ENCODE measurements at places on chromosomes 2 and 18.

DNA sequence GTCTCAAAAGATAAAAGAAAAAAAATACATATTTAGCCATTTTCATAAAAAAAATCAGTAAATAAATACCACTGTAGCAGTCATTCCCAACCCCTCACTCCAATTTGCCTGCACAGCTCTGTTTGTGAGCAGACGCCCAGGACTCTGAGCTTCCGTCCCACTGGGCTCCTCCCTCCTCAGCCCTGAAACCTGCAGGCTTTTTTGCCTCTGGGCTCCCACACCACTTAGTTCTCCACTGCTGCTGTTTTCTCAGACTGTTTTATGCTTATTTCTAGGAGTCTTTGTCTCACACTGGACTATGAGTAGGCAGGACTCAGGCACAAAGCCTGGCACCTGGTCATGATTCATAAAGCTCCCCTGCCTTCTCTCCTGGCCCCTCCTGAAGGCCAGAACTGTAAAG lies 6.1 kb upstream of the CXCR1 start:
- no peak for DNase-seq

GRCh38 chr2:161077367-161078210 lies 82.6 kb upstream of the TANK start:
- DNase-seq = no peak

DNA sequence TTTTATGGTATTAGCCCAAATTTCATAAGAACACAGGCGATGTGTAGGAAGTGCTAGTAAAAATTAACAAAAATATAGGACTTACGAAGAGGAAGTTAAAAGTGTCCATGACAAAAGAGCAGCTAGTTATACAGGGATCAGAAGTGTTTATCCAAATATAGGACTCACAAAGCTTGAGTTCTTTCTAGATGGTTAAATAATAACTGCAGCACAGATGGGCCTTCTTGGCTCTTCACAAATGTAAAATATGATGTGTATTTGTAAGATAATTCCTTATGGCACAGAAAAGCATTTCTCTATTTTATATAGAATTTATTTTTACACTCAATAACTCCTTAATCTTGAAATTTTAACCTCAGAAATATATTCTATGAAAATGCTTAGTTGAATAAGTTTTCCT lies 100.9 kb upstream of the SPHKAP start:
- no peak for DNase-seq

- DNase-seq = no peak
These were observed 349.1 kb upstream of the ACVR2A start for GRCh38 chr2:147495734-147496133.

GRCh38 chr18:63819786-63820185 lies 44.6 kb downstream of the SERPINB7 start:
- no peak for DNase-seq

DNA sequence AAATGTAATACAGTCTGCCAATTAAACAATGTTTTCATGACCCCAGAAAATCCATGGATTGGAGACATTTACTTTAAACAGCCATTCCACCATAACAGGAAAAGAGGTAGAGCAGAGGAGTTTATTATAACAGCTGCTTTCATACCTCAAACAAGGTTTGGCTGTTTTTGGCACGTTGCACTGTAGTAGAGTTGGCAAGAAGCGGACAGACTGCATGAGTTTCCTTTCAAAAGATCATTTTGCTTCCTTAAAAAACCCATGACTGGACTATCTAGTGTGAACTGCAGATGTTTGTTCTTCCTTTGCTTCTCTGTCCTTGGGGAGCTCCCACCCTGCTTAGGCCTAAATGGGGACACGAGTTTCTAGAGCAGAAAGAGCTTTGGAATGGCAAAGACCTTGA lies 108.5 kb upstream of the THOC1 start:
- DNase-seq = no peak

All from T-helper 2 cell (primary cell).